ENCODE measurements at places on chromosomes 5 and 9.

DNA sequence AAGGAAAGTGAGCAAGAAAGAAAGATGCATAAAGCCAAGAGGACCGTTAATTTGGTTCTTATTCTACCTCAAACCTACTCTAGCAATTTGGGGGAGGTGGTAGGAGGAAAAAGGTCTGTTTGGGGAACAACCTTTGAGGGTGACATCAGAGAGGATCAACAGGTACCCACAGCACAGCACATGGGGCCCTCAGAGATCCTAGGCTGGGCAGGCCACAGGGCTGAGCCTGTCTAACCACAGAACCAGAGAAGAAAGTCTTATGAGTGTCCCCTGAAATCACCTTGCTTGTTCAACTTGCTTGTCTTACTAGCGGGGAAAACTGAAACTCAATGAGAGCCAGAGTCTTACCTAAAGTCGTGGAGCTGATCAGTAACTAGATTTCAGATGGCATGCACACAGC lies 385.2 kb downstream of the SPOCK1 start:
- DNase-seq, result no peak

DNA sequence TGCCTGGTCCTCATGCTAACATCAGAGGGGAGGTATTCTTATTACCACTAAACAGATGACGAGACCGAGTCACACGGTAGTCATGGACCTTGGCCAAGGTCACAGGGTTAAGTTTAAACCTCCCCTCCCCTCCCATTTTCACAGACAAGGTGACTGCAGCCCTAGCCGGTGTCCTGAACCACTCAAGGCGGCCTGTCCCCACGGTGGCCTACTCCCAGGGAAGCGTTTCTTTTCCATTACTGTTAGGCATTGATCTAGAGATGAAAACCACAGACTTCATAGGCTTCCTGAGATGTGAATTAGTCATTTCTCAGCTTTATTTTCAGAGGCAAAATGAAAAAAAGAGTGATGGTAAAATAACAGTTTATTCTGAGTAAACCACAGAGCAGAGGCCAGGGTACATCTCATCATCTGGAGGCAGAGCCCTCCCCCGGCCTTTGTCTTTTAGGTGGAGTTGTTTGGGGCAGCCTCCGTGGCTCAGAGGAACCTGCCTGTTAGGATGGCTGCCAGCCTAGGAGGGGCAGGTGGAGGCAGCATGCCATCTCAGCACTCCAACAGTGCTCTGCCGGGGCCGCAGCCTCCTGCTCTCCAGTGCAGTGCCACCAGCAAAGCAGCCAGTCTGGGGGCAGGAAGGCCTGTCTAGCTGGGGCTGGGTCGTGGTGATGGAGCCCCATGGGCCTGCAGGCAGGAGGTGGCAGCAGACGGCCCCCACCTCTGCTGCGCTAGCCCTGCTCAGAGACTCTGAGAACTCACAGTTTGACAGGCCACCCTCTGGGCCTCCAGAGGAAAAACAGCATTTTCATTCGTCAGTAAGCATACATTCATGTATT lies 71.2 kb downstream of the RAPGEF1 start:
- DNase-seq, result peak; percentile 56

DNA sequence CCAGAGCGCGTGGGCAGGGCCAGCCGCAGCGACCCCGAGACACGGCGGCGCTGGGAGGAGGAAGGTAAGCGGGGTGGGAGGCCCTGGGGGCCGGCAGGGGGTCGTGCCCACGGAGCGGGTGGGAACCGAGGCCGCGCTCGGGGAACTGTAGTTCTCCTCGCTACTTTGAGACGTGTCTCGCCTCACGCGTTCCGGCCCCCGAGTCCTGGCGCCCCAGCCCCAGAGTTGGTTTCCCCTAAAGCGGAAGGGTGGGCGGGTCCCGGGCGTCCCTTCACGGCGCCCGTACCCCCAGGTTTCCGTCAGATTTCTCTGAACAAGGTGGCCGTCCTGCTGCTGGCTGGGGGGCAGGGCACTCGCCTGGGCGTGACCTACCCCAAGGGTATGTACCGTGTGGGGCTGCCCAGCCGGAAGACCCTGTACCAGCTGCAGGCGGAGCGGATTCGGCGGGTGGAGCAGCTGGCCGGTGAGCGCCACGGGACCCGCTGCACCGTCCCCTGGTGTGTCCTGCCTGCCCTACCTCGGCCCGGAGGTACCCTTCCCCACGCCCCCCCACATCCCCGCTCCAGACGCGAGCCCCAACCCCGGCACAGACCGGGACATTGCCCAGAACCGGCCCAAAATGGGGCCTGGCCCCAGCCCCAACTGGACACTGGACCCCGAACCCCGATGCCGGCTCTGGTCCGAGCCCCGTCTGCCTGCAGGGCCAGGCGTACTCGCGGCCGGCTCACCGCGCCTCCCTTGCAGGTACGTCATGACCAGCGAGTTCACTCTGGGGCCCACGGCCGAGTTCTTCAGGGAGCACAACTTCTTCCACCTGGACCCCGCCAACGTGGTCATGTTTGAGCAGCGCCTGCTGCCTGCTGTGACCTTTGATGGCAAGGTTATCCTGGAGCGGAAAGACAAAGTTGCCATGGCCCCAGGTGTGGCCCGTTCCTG lies 709 bp downstream of the UAP1L1 start:
- DNase-seq, result no peak

GRCh38 chr5:62576570-62577170 lies 1.9 kb upstream of the LRRC70 start:
- DNase-seq, result no peak

- DNase-seq, result no peak
Observed at GRCh38 chr9:120388003-120388855, 191.7 kb downstream of the CDK5RAP2 start.

DNA sequence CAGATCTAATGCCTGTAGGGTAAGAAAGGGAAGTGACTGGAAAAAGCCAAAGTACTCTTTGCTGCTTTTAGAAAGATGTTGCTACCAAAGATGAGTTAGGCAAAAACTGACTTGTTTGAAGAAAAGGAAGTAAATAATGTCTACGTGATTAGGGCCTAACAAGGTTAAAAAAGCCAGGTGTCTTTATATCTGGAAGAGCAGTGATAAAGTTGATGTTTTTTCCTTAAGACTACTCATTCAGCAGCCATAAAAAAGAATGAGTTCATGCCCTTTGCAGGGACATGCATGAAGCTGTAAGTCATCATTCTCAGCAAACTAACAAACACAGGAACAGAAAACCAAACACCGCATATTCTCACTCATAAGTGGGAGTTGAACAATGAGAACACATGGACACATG lies 13.5 kb upstream of the AMACR start:
- DNase-seq, result no peak

DNA sequence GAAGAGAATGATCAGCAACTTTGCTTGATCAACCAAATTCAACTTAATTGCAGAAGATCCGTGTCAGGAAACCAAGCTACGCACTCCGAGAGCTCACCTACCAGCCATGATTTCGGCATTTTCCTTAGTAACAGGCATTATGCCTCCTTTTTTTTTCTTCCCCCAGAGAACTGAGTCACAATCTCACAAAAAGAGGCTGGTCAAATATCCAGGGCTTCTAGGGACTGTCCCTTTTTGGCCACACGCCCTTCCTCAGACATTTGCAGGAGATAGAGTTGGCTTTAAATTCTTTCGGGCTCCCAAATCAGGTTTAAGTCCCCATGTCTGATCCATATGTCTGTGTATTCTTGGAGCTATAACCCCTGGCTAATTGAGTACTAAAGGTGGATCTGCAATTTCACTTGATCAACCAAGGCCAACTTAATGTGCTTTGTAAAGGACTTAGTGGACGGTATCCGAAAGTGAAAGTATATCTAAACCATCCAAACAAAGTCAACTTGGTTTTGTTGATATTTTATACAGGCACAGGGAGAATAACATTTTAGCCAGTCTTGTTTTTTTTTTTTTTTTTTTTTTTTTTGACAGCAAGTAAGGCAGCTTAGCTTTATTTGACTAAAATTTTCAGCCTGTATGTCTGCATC lies 100.8 kb upstream of the TBCA start:
- no peak for DNase-seq

DNA sequence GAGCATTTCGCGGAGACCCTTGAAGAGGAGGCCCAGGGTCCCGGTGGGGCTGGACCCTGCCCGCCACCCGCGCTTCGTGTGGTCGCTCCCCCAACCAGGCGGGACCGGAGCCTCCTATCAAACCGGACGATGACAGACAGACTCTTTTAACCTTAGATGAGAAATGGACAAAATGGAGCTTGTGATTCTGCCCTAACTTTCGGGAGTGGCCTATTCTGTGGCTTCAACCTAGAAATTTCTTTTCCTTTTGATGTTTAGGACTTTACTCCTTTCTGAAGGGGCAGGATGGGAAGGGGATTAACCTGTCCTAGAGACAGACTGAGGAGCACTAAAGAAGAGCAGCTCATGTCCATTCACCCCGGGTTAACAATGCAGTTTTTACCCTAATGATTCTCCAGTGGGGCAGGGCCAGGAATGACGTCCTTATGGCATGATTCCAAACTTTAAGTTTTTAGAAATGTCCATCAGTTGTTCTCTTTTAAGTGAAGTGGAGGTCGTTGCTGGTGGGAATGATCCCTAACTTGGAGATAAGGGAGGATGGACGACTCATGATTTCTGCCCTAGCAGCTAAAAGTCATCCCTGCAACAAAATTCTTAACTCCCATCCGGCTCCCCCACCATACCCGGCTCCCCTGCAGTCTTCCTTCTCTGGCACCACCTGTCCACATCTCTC lies 1.0 kb downstream of the NIPSNAP3A start:
- no peak for DNase-seq

DNA sequence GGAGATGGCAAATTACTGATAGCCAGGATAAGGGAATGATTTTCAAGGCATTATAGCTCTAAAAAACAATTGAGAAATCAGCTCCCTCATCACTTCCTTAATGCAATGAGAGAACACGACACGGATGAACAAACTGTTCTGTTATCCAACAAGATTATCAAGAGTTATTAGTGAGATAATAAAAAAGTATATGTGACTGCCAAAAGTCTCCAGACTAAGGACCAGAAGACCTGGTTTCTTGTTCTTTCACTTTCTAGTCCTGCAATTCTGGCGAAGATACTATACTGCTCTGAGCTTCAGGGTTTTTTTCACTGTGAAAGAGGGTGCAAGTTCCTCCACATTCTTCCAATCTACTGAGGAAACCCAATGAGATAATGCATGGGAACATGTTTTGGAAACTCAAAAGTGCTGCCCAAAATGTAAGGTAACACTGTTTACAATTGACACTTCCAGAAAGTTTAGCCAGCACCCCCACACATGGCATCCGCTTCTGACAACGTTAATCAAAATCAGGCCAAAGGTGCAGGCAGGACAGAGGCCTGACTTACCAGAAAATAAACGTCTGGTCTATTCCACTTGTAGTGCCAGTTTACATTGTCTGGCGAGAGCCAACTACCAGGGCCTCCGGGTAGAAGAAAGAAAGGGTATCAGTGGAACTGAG lies 254.2 kb downstream of the DOCK8 start:
- no peak for DNase-seq

All from T follicular helper cell (primary cell).